Lower leg skin (tissue), 4 donors: ENCODE measurements at places on chromosomes 4 and X.

GRCh38 chr4:25528391-25528790 lies 127.3 kb upstream of the SLC34A2 start:
- DNase-seq: no peak

DNA sequence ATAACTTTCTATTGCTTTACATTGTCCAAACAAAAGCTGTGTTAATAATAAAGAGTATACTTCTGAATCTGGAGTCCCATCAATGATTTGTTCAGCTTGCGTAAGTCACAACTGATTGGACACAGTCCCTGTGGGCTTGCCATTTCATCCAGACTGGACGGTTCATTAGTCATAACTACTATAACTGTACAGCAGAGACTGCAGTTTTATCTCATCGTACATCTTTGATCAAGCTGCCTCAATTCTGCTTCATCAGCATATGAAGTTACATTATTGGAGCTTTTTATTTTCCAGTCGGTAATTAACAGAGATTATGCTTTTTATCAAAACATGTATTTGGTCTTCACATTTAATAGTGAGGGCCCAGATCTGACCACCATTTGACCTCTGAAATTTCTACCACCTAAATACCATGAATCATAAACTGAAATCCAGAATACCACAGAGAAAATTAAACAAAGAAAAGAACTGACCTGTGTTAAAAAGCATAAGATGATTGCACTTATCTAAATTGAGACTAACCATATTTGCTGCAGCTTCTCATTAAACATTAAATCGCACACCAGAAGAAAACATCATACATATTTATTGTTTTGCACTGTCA lies 12.5 kb upstream of the MAB21L2 start:
- no peak for DNase-seq

DNA sequence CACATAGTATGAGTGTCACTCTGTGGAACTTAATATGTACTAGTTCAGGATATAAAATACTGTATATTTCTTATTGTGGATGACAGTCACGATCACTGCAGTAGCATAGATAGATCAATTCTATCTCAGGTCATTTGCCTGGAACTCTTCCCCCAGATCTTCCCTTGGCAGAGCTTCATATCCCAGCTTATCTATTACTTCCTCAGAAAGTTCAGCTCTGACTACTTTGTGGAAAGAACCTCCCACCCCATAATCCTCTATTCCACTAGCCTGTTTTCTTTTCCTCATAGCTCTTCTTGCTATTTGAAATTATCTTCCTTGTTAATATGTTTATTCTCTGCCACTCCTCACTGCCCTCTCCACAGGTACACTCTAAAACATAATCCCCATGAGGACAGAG lies 10.9 kb downstream of the FAM241A start:
- no peak for DNase-seq

- no peak for DNase-seq
These were observed 672 bp upstream of the NAT8L start for GRCh38 chr4:2058264-2059045.

GRCh38 chr4:119785963-119786362 lies 157.4 kb upstream of the PDE5A start:
- no peak for DNase-seq
